ENCODE measurements at places on chromosomes 6 and 20. TPM values are rescaled to one million over a fixed set of nuclear protein-coding genes. Genes with fewer than 3 reads are reported as not detected.

Gene WFDC5
- not detected for total RNA-seq

- H3K27me3 ChIP-seq = no peaks in the 10 kb centered on the region
- no peak overlapping the region for H3K27ac ChIP-seq
- no peak overlapping the region for H3K4me3 ChIP-seq
Measured at GRCh38 chr6:4901386-4902061, 102.3 kb downstream of the RPP40 start.

Gene AURKA
- total RNA-seq = 45.1 TPM

Gene UNC5CL
- total RNA-seq = 2.4 TPM

GRCh38 chr20:41615110-41615509 is 3.1 kb downstream of the CHD6 start:
- H3K4me1 ChIP-seq = peaks cover 39% of the 10 kb centered on the region
- H3K4me3 ChIP-seq = no peak overlapping the region
- no peaks in the 10 kb centered on the region for H3K36me3 ChIP-seq
- no peaks in the 10 kb centered on the region for H3K27me3 ChIP-seq

DNA sequence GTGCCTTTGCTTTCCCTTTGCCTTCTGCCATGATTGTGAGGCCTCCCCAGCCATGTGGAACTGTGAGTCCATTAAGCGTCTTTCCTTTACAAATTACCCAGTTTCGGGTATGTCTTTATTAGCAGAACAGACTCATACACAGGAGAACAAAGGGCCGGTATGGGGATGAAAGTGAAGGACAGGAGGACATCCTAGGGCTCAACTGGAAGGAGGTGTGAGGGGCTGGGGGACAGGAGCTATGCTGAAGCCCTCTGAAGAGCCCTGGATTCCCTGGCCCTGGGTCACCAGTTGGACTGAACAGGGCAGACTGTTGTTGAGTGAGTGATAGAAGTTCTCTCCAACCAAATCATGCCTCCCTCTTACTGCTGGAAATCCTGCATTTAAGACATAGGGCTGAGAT is 105.8 kb downstream of the SCML4 start:
- H3K36me3 ChIP-seq = no peaks in the 10 kb centered on the region
- H3K27ac ChIP-seq = no peak overlapping the region
- no peaks in the 10 kb centered on the region for H3K27me3 ChIP-seq
- peaks cover 51% of the 10 kb centered on the region for H3K4me1 ChIP-seq

Gene LSM14B
- total RNA-seq = 25.8 TPM

DNA sequence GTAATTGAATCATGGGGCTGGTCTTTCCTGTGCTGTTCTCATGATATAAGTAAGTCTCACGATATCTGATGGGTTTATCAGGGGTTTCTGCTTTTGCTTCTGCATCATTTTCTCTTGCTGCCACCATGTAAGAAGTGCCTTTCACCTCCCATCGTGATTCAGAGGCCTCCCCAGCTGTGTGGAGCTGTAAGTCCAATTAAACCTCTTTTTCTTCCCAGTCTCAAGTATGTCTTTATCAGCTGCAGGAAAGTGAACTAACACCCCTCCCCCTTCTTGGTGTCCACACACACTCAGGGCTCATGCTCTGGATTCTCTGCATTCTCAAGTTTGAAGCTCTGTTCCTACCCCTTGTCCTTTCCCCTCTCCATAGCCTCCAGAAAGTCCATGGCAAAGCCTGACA is 107.1 kb downstream of the THBS2 start:
- DNase-seq = no peak
- no peak overlapping the region for H3K27ac ChIP-seq
- peaks cover 4% of the 10 kb centered on the region for H3K36me3 ChIP-seq
- H3K4me3 ChIP-seq = no peak overlapping the region
- peaks cover 8% of the 10 kb centered on the region for H3K27me3 ChIP-seq

DNA sequence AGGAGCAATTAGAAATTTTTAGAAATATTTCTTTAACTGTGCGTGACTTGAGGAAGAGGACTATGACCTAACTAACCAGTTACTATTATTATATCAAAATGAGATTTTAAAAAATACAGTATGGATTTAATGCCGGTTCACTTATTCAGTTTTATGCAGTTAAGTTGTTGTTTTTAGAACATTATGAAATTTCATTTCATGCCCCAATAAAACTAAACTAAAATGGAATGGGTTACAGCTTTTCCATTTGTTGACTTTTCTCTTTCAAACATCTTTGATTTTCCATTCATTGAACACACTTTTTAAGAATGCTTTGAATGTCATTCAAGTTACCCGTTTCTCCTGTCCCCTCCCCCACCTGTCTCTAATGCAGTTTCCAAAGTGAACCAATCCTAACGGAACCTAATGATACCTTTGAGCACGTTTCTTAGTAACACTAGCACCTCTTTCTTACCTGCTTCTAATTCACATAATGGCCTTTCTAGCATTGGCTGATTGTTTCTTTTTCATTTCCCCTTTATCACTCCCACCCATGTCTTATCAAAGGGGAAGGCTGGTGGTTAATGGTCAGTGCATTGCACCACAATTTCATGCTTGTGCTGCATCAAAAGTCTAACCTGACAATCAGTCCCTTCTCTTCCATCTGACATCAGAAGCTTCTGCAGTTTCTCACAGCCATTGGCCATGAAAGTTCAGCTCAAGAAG is 262.2 kb upstream of the TAB2 start:
- DNase-seq = no peak
- no peaks in the 10 kb centered on the region for H3K27me3 ChIP-seq
- H3K36me3 ChIP-seq = peaks cover 5% of the 10 kb centered on the region
- H3K27ac ChIP-seq = peak overlapping the region; percentile 1
- peaks cover 66% of the 10 kb centered on the region for H3K4me1 ChIP-seq

GRCh38 chr20:32999603-33000250 is 4.5 kb downstream of the SUN5 start:
- no peak for DNase-seq
- no peaks in the 10 kb centered on the region for H3K4me1 ChIP-seq
- H3K4me3 ChIP-seq = no peak overlapping the region
- peaks cover 2% of the 10 kb centered on the region for H3K27me3 ChIP-seq

Gene C2
- 0.92 TPM for total RNA-seq

DNA sequence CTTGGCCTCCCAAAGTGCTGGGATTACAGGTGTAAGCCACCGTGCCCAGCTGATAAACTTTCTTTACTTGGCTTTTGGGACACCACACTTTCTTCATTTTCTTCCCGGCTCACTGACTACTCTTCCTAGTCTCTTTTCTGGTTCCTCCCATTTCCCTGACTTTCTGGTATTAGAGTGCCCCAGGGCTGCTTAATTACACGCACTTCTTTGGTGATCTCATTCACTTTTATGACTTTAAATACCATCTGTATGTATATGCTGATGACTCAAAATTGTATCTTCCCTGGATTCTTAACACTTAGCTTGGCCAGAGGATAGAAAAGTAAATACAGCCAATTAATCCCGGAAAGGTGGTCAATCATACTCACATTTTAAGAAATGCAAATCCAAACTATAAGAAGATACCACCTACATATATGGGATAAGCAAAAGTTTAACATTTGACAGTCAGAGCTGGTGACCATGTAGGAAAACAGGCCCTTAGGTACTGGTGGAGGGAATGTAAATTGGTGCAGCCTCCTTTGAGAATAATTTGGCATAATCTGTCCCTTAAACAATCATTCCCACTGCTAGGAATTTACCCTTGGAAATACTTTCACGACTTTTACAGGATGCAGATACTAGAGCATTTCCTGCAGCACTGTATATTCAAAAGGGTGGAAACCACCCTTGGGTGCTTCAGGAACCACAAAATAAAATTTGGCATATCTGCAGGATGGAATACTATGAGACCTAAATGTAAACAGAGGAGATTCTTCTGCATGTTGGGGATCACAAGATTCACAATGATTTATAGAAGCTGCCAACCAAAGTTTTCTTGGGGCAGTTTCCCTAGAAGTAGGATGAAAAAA is 9.4 kb upstream of the NANP start:
- H3K4me3 ChIP-seq = no peak overlapping the region
- no peak overlapping the region for H3K27ac ChIP-seq
- peaks cover 22% of the 10 kb centered on the region for H3K36me3 ChIP-seq
- no peaks in the 10 kb centered on the region for H3K27me3 ChIP-seq

Gene LY6G6F
- not detected for total RNA-seq
